Hair follicle dermal papilla cell (primary cell): ENCODE measurements at places on chromosomes 5 and 9. TPM values are rescaled to one million over a fixed set of nuclear protein-coding genes. Genes with fewer than 3 reads are reported as not detected.

SPTLC1 gene
- total RNA-seq: 98.5 and 110 TPM in 2 replicates

RARS1 gene
- total RNA-seq: 145 and 155 TPM in 2 replicates

PCDHGA9 gene
- total RNA-seq: 7.1 and 7.3 TPM in 2 replicates

DIAPH1 gene
- 23.0 and 23.1 TPM in 2 replicates for total RNA-seq

SLC6A19 gene
- not detected in 2 replicates for total RNA-seq

COMMD10 gene
- total RNA-seq: 24.3 and 24.7 TPM in 2 replicates

CHSY3 gene
- total RNA-seq: 9.5 and 14.9 TPM in 2 replicates

GABRG2 gene
- total RNA-seq: not detected in 2 replicates

ADGRD2 gene
- not detected in 2 replicates for total RNA-seq

EXOC3 gene
- 39.5 and 47.1 TPM in 2 replicates for total RNA-seq

GABRA1 gene
- not detected in 2 replicates for total RNA-seq

LIX1 gene
- total RNA-seq: not detected in 2 replicates

SNCAIP gene
- 0.61 and 0.65 TPM in 2 replicates for total RNA-seq

LECT2 gene
- total RNA-seq: not detected in 2 replicates

TSSK1B gene
- total RNA-seq: 0.36 and 0.49 TPM in 2 replicates

PDLIM4 gene
- total RNA-seq: 65.0 and 78.2 TPM in 2 replicates

PSD2 gene
- total RNA-seq: 0.32 and 0.36 TPM in 2 replicates

ANKRD33B gene
- total RNA-seq: 3.4 and 7.0 TPM in 2 replicates

SLC6A7 gene
- total RNA-seq: 0.16 TPM in 1 of 2 replicates, not detected in the other

CSF2 gene
- not detected in 2 replicates for total RNA-seq

WDR31 gene
- 1.6 and 2.2 TPM in 2 replicates for total RNA-seq

FOXI1 gene
- total RNA-seq: not detected in 2 replicates

PCDHGA7 gene
- 7.2 and 7.5 TPM in 2 replicates for total RNA-seq

SHLD3 gene
- 2.6 and 3.4 TPM in 2 replicates for total RNA-seq

MYORG gene
- 0.97 and 1.1 TPM in 2 replicates for total RNA-seq

TTLL11 gene
- 9.0 and 10.2 TPM in 2 replicates for total RNA-seq

WHRN gene
- 2.2 and 3.6 TPM in 2 replicates for total RNA-seq

NOXA1 gene
- 0.49 and 0.65 TPM in 2 replicates for total RNA-seq

NR4A3 gene
- total RNA-seq: 0.24 and 0.65 TPM in 2 replicates

IFNK gene
- not detected in 2 replicates for total RNA-seq

CCDC152 gene
- 2.2 and 2.8 TPM in 2 replicates for total RNA-seq

ANKRD18A gene
- not detected in 2 replicates for total RNA-seq

HK3 gene
- total RNA-seq: not detected in 2 replicates

OTP gene
- not detected in 2 replicates for total RNA-seq

AQP7 gene
- total RNA-seq: not detected in 2 replicates

ELOVL7 gene
- total RNA-seq: 0.49 and 0.97 TPM in 2 replicates

PDE6A gene
- total RNA-seq: not detected in 2 replicates

TERT gene
- total RNA-seq: not detected in 2 replicates

RNF180 gene
- total RNA-seq: 5.7 and 8.4 TPM in 2 replicates

SLC1A1 gene
- total RNA-seq: 5.4 and 8.3 TPM in 2 replicates

SMIM33 gene
- total RNA-seq: not detected in 2 replicates

PCDHB11 gene
- total RNA-seq: 0.73 and 0.81 TPM in 2 replicates

HTR4 gene
- not detected in 2 replicates for total RNA-seq

PIP5KL1 gene
- total RNA-seq: 2.9 and 4.7 TPM in 2 replicates

GBA2 gene
- total RNA-seq: 36.2 and 37.3 TPM in 2 replicates

FRRS1L gene
- 1.9 and 4.5 TPM in 2 replicates for total RNA-seq

PPP2R2B gene
- under 0.01 TPM in 1 of 2 replicates, not detected in the other for total RNA-seq

RASGRF2 gene
- 1.6 and 2.6 TPM in 2 replicates for total RNA-seq

SLIT3 gene
- 111 and 112 TPM in 2 replicates for total RNA-seq

ABCA2 gene
- 11.9 and 15.1 TPM in 2 replicates for total RNA-seq
